Activated T-helper 1 cell treated with anti-CD3 and anti-CD28 coated beads, Interleukin-12 subunit alpha, Interleukin-12 subunit beta, Interleukin-2, Interleukin-4 antibody, amounts not matched to agents 30 ng/mL and 10 ng/mL and 1 ng/mL, durations not matched to agents 14 hours and 24 hours and 36 hours (primary cell): ENCODE measurements at places on chromosomes 6 and 20.

DNA sequence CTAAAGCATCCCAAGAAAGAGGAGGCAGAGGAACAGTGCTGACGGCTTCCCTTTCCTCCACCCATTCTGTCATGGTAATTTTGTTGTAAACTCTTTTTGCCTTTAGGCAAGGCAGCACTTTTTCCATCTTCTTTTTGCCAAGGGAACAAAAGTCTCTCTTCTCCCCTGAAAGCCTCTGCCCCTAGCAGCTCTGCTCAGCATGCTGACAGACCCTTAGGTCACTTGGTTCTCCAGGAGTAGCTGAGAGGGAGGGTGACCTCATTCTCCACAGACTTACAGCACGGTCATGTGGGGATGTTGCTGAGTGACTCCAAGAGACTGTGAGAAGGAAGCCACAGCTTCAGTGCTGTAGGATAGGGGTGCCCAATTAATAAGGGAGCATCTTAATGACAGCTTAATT lies 81.1 kb upstream of the RALGAPA2 start:
- no peak for DNase-seq

GRCh38 chr20:58084966-58085365 lies 143.5 kb downstream of the ANKRD60 start:
- DNase-seq: no peak

DNA sequence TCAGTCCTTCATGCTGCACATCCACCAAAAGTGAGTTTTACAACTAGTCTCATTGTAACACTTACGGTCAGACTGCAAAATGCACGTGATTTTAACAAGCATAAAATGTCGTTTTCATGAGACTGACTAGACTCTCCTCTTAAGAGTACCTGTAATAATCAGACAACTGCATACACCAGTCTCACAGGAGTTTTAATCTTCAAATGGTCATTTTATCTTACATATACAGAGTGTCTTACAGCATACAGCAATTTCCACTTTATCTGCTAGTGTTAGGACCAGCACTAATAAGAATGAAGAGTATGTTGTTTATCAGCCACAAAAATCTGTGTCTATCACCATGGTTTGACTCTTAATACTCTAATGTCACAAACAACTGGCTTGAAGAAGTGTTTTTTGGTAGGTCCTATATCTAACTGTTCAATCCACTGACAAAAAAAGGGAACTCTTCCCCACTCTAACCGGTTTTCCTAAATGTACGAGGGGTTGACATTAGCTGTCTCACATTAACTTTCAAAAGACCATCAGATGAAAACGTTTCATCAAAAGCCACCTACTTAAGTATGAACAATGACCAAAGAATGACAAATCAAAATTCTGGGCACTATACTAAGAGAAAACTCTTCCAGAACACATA lies 1.5 kb upstream of the ASF1A start:
- DNase-seq: no peak

GRCh38 chr6:24524805-24525204 lies 30.0 kb downstream of the ALDH5A1 start:
- DNase-seq: no peak

- DNase-seq: no peak
Observed at GRCh38 chr6:91376686-91377085, 789.8 kb upstream of the MAP3K7 start.

GRCh38 chr6:46217671-46218131 lies 46.9 kb upstream of the ENPP5 start:
- no peak for DNase-seq

DNA sequence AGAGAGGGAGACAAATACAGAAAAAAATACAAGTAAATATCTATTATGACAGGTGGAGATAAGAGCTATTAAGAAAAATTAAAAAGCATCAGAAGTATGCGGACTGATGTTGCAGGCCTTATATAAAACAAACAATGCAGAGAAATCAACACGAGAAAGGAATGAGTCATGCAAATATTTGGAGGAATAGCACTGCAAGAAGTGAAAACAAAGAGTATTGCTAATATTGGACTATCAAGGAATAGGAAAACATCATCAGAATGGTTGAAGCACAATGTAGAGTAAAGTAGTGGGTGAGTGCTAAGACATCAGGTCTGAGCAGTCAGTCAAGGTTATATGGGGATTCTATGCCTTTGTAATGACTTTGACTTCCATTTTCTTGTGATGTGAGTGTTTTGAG lies 657.5 kb upstream of the GJE1 start:
- no peak for DNase-seq

- DNase-seq: no peak
Observed at GRCh38 chr6:42142118-42142835, at the start of gene C6orf132. C6orf132 (minus strand) TSS chr6:42142620; CDS start chr6:42142444, 176 bp downstream.

DNA sequence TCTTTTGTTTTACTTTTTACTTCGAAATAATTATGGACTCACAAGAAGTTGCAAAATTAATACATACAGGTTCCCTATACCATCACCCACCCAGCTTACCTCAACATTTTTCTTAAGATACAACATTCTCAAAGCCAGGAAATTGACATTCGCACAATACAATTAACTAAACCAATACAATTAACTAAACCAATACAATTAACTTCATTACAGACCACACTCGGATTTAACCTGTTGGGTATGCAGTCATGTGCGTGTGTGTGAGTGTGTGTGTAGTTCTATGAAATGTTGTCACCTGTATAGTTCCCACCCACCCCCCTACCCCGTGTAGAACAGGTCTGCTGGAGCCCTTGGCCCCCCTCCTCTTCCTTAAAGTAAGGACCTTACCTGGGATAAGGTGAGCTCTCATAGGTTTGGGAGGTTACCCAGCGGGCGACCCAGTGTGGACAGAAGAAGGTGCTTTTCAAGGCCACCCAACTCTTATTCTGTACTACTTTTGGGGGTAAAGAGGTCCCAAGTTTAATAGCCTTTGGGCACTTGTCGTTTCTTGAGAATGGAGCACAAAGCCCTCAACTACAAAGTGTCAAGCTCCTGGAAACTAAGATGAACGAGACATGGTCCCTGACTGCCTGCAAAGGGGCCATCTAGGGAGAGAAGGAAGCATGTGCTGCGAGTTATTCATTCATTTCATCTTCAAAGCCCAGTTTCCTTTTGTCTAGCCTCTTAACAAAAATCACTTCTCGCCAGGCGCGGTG lies 544 bp upstream of the STK38 start:
- no peak for DNase-seq

DNA sequence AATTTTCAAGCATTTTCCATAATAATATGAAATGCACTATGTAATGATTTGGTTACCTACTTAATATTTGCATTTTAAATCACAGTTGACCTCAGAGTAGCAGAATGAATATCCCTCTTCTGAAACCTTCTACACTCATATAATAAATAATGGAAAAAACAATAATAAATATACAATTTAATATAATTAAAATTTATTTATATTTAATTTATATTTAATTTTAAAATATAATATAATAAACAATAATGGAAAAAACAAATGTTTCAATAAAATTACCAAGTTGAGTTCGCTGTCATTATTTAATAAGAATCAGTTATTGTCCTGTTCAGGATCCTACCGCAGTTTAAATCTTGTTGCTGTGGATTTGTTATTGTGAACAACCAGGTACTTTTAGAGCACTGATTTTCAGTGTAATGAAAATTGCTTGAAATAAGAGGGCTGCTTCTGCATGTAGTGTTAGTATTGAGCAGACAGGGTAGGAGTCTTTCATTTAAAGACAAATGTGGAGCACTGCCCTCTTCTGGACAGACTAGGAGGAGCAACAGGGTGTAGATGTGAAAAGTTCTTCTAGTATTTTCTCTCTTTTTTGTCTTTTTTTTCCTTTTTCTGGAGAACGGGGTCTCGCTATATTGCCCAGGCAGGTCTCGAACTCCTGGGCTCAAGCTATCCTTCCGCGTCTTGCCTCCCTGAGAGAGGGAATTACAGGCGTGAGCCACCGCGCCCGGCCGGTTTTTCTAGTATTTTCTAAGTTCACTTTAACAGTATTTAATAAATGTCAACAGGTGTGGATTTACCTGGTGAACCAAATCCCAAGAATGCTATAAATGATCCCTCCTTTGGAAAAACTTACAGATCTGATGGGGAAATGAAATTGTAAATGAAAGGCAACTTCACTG lies 13.6 kb downstream of the TRAPPC3L start:
- peak; percentile 56 for DNase-seq

DNA sequence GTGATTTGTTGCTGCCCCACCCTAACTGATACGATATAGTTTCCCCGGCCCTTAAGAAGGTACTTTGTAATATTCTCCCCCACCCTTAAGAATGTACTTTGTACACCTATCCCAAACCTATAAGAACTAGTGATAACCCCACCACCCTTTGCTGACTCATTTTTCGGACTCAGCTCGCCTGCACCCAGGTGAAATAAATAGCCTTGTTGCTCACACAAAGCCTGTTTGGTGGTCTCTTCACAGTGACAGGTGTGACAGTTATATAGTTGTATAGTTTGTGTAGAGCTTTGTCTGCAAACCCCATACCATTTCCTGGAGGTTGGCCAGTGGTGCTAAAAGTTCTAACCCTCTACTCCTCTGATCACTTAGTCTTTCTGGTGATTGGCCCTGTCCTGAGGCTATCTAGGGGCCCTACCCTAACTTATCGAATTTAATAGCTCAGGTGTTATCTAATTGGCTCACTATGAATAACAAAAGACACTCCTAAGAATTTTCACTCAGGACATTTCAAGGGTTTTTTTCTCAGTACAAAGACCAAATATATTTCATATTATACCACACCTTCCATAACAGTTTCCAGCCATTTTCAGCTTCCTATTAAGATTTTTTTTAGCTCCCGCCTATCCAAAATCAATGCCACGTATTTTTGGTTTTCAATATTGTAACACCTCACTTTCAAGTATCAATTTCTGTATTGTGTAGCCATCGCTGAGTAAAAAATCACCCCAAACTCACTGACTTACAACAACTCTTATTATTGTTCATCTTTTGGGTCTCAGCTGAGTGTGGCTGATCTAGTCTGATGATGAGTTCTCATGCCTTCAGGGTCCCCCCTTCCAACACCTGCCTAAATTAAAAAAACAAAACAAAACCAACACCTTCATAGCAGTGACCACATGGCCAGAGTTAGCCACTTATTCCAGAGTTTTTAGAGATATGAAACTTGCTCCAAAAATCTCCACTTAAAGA lies 9.8 kb upstream of the BTN1A1 start:
- no peak for DNase-seq

DNA sequence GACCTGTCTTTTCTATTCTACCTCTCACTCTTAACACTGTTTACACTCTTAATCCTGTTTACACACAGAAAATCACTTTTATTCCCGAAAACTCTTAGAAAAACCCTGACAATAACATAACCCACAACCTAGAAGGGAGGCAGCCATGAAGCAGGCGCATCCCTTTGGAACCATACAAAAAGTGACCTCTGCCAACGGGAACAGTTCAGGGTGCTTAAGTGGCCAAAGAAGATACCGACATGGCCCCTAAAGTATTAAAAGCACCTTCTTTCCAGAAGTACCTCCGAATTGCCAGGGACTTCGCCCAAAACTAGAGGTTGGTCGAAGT lies 490 bp downstream of the MMUT start:
- DNase-seq: no peak

GRCh38 chr6:54910921-54911320 lies 64.3 kb downstream of the FAM83B start:
- DNase-seq: no peak

- no peak for DNase-seq
Observed at GRCh38 chr6:19327661-19328060, 509.5 kb upstream of the ID4 start.

- no peak for DNase-seq
Observed at GRCh38 chr20:44716309-44717106, 1.3 kb downstream of the CCN5 start.

DNA sequence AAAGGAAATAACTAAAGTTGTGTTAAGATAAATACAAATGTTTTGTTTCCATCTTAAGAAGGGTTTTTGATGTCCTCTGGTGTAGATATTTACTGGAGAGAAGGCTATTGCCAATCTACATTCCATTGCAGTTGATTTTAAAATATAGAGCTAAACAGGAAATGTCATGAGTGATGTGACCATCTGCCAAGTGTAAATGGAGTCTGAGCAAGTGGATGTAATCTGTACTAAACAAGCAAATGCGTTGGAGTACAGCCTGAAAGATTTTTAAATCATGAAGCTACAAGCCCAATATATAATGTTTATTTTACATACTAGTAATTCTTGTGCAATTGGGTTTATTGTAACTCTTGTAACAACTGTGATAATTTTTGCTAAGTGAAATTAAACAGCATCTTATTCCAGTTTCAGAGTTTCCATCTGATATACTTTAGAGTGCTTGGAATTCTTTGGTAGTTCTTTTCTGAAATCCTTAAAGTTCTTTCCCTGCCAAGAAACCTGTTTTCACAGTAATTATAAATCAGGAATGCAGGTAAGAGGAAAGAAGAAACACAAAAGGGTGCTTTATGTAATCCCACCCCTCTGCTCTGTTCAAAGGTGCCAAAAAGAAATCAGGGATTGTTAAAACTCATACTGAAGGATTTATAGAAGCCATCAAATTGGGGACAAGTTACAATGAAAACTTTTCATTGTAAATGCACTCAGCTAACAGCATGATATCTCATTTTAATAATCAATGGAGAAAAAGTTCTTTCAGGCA lies 47.2 kb upstream of the FLRT3 start:
- no peak for DNase-seq

- DNase-seq: no peak
Observed at GRCh38 chr6:148746363-148747144, at the start of gene UST. UST (plus strand) TSS chr6:148747030; CDS start chr6:148747431, 401 bp downstream.

GRCh38 chr6:137348777-137349176 lies 129.6 kb upstream of the IFNGR1 start:
- DNase-seq: no peak

GRCh38 chr6:33208091-33208967 lies at the start of gene RING1:
RING1 (plus strand) TSS chr6:33208500; CDS start chr6:33208823, 323 bp downstream.
- peak; percentile 84 for DNase-seq

- DNase-seq: no peak
Observed at GRCh38 chr6:152499931-152500330, 137.2 kb downstream of the SYNE1 start.

DNA sequence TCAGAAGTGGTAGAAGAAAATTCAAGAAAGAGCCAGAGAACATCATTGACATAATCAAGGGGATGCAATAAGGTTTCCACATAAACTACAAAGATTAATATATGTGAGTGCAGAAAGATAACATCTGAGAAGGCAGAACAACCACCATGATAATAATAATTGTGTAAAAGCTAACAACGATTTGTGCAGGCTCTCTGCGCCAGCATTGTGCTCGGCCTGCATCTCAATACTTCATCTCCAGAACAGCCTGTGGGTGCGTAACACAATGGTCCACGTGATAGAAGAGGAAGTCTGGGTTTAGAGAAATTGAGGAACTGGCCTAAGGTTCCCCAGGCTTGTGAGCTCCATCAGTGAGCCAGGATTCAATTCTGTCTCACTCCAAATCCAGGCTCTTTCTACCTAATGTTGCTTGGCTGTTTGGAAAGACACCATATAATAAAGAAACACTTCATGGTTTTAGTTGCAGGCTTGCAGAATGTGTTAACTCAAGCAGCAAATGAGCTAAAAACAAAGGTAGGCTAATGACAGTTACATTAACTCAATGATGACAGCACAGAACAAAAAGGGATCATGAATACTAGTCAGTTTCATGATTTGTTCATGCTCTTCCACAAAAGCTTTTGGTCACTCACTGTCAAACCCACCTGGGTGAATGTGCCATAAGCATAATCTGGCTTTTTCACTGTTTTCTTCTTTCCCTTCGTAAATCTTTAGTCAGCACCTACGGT lies 71.2 kb downstream of the LY86 start:
- no peak for DNase-seq

GRCh38 chr6:15630202-15630601 lies 32.6 kb downstream of the DTNBP1 start:
- DNase-seq: no peak
